Aorta (tissue), 5 donors: ENCODE measurements at places on chromosomes 12 and 14.

DNA sequence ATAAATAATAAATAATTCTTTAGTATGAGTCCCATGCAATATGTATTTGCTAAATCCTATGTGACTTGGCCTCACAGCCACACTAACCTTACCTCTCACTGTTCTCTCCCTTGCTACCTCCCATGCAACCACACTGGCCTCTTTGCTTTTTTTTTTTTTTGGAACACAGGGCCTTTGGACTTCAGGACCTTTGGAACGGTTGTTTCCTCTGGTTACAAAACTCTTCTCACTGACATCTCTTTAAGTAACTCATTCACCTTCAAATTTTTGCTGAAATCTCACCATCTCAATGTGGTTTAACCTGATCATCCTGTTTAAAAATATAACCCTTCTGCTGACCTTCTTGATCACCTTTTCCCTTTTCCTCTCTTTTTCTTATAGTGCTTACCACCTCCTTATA lies 194.0 kb downstream of the SSPN start:
- DNase-seq, result no peak

DNA sequence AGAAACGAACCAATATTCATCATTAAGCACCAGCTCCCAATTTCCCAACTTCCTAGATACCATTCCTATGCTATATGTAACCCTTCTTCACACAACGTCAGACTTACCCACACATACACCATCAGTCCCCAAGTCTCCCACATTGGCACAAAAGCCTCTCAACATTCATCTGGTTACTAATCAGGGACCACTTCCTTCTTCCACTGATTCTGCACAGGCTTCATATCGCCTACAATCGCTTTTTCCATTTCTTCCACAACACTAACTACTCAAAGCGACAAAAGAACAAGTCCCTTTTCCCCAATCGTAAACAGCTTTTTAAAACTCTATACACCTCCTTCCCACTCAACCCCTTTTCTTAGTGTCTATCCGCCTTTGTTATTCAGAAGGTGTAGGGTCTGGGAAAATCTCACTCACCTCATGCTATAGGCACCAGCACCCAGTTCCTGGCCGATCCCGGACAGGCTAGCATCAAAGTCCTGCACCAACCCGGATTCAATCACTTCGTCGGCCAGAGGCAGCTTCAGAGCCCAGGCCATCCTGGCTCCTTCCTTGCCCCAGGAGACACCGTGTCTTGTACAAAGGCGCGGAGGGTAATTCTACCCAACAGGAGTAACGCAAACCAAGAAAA lies 936 bp downstream of the TFCP2 start:
- no peak for DNase-seq

DNA sequence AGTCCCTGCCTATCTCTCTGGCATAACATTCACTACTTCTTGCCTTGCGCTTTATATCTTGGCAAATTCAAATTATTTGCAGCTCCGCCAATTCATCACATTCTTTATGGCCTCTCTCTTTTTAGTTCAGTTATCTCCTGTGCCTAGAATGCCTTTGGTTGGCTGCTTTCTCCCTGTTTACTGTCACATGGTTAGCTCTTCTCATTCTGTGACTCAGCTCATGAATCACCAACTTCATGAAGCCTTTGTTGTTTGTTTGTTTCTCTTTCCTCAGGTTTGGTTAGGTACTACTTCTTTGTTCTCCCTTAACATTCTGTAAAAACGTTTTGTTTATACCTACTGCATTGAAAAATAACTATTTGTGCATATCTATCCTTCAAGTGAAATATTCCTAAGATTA lies 376.5 kb upstream of the GARIN6 start:
- DNase-seq, result no peak

- no peak for DNase-seq
Measured at GRCh38 chr12:40101747-40102146, 4.1 kb downstream of the SLC2A13 start.

GRCh38 chr12:47802312-47802711 lies 17.4 kb downstream of the HDAC7 start:
- DNase-seq, result no peak

DNA sequence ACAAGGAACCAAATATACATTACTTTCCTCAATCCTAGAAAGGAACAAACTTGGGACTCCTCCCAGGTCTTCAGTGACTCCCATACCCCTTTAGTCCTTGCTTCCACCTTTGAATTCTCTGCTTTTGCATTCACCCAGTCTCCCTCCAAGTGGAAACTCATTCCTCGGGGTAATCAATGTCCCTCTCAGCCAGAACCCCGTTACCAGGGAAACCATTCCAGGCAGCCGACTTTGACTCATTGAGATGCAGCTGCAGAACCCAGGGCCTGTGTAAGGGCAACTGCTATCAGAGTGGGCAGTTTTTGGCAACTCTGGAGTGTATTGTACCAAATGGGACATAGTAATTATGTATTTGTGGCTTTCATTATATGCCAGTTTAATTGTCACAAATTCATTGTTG lies 186.2 kb downstream of the NRXN3 start:
- DNase-seq, result no peak

- no peak for DNase-seq
Measured at GRCh38 chr12:52165096-52165855, 26.5 kb downstream of the KRT80 start.

DNA sequence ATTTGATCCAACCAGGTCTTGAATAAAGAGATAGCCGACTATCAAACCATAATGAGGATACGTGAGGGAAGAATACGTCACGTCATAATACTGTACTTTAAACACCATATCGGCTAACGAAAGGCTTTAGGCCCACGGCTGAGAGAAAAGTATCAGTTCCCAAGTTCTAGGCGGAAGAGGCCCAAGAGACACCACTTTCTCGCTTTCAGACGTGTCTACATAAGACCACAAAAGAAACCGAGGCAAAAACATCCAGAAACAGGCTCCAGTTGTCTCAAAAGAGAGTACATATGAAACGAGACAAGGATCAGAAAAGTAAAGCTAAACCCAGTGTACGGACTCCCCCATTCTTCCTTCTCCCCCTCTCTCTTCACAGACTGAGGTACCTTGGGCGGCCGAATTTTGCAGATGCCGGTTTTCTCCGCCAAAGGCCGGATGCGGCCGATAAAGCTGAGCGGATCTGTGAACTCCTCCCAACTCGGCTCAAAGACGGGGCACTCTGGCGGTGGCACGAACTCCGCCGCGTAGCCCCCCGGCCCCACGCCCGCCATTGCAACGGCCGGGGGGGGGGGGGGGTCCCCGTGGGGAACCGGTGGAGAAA lies 479 bp downstream of the KDM5A start:
- DNase-seq, result no peak

DNA sequence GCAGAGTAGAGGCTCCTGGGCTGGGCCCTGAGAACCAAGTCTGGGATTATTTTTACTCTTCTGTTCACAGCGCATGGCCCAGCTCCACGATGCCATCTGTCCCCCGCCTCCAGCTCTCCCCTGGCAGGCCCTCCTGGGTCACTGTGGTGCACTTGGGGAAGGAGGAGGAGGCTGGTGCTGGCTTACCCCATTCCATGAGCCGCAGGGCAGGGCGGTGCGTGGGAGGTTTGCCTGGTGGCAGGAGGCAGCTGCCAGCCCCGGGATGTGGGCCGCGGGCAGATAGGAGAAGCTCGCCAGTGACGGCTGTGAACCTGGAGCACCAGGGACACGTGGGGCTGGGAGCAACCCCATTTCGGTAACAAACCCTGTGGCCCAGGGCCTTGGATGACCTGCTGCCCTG lies 23.2 kb downstream of the TEAD4 start:
- no peak for DNase-seq

DNA sequence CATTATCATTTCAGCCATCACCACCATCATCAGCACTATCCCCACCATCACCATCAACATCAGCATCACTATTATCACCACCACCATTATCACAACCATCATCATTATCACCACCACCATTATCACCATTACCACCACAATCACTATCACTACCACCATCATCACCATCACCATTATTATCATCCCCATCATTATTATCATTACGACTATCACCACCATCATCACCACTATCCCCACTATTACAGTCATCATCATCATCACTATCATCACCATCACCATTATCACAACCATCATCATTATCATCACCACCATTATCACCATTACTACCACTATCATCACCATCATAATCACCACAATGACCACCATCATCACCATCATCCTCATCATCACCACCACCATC lies 50.4 kb upstream of the CMKLR1 start:
- DNase-seq, result no peak

DNA sequence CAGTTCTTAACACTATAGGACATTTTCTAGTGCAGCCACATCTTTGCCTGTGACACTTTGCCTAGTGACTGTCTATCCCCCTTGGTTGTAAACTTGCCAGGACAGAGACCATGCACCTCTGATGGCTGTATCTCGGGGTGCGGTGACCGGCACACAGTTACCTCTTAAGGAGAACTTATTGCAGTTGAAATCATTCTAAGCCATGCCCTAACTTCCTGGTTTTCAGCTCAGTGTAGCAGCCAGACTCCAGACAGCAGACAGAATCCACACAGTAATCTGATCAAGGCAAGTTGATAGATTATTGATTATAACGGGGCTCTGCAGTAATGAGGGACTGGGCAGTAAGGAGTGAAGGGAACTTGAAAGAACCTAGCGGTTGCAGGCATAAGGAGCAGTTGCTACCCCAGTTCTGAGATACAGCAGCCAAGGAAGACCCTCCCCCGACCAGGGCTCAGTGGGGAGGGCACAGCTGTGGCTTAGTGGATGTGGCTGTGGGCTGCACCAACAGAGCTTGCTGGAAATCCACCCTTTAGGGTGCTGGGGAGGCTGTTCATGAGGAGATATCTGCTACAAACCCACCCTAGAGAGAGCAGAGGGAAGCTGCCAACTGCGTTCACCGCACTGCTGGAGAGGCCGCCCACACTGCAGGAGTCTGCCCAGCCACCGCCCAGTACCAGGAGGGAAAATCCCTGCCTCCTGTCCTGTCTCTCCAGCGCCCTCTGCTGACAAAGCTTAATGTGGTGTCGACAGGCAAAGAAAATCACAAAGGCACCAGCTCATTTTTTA lies 58.2 kb upstream of the BEGAIN start:
- peak; percentile 85 for DNase-seq

- peak; percentile 89 for DNase-seq
Measured at GRCh38 chr12:3073438-3074250, 3.5 kb upstream of the TSPAN9 start.
